ENCODE measurements at places on chromosomes 7 and 10.

DNA sequence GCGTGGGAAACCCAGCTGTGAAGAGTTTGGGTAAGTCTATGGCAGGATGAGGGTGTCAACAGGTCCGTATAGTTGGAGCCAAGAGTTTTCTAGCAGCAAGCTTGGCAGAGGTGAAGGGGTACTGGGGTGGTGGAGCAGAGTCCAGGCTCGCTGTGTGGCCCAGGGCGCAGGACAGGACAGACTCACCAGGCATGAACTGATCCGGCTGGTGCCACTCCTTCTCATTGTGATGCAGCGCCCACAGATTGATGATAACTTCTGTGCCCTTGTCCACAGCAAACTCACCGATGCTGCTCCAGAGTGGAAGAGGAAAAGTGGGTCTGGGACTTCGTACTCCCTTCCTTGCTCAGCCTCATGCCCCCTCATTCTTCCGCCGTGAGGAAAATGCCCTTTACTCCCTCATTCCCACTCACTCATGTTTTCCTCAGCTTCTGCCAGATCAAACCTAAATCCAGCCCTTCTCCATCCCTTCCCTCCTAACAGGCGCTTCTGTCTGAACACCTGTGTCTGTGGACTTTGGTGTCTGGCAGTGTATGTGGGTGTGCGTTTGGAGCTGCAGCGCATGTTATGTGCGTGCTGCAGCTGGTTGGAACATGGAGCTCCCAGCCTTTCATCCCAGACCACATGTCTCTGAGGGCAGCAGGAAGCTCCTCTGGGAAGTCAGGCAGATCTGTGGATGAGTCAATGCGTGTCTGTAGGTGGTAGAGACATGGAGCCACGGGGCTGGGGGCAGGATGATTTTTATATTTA is 5.7 kb downstream of the CYP17A1 start:
- DNase-seq: no peak

DNA sequence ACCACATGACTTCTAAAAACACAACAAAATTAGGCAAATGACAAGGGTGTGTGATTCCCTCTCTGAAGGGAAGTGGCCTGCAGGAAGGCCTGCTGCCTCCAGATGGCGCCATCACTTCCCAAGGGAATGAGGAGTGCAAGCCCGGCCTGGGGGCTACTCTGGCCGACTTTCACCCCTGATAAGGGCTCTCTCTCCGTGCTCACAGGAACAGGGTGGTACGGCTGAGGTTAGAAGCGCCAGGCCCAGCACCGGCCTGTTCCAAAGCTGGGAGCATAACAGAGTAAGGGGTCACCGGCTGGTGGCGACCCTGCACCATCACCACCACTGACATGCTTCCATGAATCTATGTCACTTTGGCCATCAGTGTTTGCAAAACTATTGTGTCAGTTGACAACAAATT is 13.1 kb downstream of the RBP3 start:
- no peak for DNase-seq

GRCh38 chr10:13686331-13686752 is 99.6 kb downstream of the PRPF18 start:
- no peak for DNase-seq

DNA sequence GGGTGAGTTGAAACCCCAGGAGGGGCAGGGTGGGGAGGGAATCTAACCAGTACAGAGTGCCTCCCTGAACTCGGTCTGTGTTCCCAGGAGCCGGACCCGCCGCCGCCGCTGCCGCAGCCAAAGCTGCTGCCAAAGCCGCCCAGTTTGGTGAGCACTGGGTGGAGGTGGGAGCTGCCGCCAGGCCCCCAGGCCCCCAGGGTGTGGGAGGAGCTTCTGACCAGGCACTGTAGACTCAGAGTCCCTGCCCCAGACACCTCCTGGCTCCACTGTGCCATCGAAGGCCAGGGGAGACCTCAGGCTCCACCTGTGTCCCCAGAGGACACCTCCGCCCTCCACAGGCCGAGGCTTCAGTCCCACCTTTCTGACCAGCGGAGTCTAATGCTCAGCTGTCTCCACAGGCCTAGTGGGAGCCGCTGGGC is 20.4 kb upstream of the LIMK1 start:
- DNase-seq: no peak

DNA sequence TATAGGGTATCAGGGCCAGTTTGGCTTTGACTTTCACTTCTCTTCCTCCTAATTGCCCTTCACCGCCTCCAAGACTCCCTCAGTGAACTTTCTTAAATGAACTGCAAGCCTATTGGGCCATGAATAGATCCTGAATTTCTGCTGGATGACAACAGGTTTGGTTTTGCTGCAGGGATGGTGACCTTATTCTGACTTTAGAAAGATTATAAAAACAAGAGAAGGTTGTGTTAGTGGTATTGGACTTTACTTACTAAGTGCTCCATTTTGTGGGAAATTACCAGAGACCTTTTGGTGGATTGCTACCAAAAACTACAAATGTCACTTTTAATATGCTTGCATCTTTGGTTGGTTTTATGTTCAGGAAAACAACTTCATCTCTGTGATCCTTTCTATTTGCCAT is 11.5 kb upstream of the LIPA start:
- no peak for DNase-seq

GRCh38 chr10:102065561-102066398 is 631 bp downstream of the HPS6 start:
- no peak for DNase-seq

GRCh38 chr10:33306701-33307519 is 27.6 kb downstream of the NRP1 start:
- DNase-seq: no peak

GRCh38 chr7:46006212-46006611 is 85.1 kb upstream of the IGFBP3 start:
- DNase-seq: no peak

DNA sequence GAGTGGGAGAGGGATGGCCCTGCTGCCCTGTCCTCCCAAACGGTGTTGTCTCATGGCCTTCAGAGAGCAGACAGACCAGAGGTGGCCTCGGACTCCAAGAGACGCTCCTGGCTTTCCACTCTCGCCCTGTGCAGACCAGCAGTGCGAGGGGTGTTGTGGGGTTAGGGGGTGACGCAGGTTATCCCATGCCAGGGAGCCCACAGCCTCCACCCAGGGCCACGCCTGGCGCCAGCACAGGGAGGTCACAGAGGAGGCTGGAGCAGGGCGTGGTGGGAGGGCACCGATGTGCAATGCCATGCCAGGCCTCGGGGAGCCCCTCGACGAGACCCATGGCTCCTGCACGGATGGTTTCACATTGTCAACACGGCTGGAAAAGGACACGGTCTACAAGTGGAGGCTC is 52.1 kb downstream of the INPP5A start:
- DNase-seq: no peak

DNA sequence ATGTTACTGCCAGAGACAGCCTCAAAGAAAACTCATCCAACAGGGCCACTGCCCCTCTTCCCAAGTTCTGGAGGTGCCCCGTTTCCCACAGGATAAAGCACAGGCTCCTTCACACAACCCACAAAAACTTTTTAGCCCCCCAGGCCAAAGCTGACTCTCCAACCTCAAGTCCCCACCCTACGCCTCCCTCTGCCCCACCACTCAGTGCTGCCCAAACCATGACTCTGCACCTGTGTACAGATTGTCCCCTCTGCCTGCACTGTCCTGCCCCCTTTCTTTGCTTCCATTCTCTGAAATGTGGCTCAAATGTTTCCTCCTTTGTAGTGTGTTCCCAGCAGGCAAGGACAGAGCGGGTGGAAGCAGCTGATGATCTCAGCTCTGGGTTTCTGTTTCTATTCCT is 284.0 kb downstream of the GRID1 start:
- no peak for DNase-seq

GRCh38 chr7:135508883-135509588 is 866 bp downstream of the CNOT4 start:
- DNase-seq: no peak

DNA sequence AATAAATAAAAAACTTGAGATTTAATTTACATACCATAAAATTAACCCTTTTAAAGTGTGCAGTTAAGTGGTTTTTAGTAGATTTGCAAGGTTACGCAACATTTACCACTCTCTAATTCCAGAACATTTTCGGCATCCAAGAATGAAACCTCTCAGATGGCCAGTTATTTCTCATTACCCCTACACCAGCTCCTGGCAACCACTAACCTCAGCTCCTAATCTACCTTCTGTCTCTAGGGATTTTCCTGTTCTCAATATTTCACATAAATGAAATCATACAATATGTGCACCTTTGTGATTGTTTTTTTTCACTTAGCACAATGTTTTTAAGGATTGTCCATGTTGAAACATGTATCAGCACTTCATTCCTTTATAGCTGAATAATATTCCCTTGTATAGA is 45.1 kb downstream of the INPP5F start:
- DNase-seq: no peak

DNA sequence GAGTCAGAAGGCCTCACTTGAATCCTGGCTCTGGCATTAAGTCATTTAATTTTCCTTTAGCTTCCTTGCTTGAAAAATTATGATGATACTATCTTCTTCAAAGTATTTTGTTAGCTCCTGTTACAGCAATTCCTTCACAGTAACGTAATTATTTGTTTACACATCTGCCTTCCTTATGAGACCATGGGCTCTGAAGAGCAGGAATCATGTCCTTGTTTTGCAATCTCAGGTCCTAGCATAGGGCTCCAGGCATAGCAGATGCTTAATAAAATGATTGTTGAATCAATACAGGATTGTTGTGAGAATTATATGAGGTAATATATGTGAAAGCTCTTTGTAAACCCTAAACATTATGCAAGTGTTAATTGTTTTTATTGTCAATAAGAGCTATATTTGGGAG is 25.5 kb downstream of the KLHDC10 start:
- DNase-seq: no peak

DNA sequence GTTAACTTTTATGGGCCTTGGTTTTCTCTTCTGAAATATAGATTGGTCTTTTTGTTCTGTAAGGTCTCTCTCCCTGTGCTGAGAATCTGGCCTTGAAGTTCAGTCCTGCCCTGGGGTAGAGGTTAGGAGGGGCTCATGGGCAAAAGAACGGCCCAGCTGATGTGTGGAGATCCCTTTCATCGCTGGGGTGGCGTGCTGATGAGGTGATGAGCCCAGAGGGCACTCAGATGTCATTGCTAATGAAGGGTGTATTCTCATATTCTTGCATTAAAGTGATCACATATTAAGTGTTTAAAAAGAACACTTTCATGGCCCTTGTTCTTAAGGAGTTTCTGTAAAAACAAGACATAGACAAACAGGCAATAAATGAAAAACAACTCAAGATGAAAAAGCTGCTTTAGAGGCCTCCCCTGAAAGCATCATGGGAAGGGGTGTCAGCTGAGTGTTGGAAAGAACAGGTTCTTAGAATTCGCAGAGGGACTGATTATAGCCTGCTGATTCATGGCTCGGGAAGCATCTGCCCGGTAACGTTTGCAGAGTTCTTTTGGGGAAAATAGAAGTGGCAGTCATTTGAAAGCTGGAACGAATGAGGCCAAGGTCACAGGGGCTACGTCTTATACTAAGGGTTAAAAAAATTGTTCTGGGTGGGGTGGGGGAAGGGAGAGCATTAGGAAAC is 72.5 kb upstream of the GPR158 start:
- DNase-seq: no peak

DNA sequence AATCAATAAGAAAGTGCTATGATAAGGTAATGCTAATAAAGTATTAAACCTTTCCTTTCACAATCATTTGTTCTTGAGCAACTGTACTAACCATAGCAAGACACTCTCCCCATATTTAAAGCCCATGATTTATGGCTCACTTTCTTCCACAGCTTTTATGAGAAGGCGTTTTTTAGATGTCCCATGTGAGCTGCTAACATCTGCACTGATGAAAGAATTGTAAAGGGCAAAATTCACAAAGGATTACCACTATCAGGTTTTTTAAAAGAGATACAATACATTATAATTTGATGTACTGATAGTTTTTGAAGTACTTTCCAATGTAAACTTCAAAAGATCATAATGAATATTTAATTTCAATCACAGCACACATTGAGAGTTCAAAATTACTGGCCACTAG is 75.7 kb downstream of the RNLS start:
- DNase-seq: no peak

GRCh38 chr7:101156866-101157589 is 2.8 kb downstream of the AP1S1 start:
- DNase-seq: no peak

DNA sequence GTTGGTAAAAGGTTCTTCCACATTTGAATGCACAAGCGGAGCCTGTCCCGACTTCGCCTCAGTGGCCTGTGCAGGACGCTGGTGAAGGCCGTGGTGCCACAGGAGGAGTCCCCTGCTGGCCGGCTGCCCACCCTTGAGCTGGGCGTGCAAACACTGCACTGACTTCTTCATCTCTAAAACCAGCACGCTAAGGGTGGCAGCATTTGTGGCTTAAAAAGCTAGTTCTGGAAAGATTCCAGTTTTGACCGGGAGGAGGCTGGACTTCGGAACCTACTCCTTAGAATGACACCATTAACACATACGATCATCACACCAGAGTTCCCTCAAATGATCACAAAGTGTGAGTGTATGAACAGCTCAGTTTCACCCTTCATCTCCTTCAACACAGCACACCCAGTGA is 102.4 kb downstream of the SMURF1 start:
- no peak for DNase-seq

DNA sequence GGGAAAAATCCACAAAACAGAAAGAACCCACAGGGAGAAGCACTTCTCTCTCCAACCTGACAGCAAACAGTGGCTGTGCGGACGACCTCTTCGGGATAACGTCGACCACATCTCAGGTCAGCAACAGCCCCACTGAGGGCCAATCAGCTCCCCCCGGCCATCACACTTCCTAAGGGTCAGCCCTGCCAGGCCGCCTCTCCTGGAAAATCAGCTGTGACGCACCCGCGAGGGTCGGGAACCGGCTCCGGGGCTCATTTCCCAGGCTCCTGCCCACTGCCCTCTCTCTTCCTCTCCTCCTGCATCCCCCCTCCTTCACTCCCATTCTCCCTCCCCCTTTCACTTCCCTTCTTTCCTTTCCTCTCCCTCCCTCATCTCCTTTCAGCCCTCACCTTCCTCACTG is 118.3 kb downstream of the DIP2C start:
- DNase-seq: no peak

DNA sequence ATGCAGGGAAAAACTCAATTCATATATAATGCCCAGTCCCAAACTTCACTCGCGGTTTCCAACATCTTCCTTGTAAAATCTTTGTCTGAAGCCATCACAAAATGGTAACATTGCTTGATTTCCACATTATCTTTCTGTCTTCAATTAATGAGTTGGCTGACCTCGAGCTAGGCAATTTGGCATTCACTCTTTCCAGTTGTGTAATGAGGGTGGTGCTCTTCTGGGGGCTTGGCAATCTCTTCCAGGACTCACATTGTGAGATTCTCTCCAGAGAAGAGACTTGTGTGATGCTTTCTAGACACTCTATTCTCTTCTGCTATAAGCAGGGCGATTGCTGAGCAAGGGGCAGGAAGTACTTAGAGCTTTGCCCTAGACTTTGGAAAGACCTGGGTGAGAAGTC is 179.5 kb downstream of the JCAD start:
- DNase-seq: no peak

DNA sequence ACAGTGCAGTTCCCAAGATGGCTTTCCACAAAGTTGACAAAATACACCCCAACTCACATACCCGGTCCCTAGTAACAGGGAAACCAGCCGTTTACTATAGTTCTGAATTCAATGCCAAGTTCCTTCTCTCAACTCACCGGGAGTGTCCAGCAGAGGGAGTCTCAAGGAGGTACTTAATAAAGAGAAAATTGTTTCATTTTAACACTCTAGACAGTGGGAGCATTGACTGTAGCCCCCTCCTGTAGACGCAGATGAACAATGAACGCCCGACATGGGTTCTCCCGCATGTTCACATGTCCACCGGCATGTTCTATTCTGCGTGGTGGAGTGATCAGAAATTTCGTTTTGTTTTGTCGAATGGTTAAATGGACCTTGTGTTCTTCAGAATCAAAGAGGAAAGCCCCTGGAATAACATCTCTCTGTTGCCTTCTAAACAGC is 1.9 kb downstream of the HIPK2 start:
- DNase-seq: no peak

- no peak for DNase-seq
Observed at GRCh38 chr7:96314402-96315124, 7.3 kb downstream of the SLC25A13 start.

Measured in activated naive CD4-positive, alpha-beta T cell (primary cell).